ENCODE measurements at places on chromosomes 1 and 21.

DNA sequence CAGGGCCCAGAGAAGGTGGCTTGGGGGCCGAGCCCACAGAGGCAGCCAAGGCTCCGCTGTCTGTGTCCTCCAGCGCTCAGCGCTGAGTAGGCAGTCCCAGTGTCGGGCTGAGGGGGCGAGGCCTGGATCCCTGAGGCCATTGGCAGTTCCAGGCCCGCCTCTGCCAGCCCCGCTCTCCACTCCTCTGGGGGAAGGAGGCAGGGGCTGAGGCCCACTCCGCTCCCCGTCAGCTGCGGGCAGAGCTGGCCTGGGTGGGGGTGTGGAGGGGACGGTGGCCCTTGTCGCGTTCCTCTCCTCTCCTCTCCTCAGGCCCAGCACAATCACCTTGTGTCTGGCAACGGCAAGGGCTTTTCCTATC lies 132.8 kb downstream of the CASZ1 start:
- no peak for DNase-seq

GRCh38 chr1:102103646-102104045 lies 106.9 kb upstream of the OLFM3 start:
- no peak for DNase-seq

DNA sequence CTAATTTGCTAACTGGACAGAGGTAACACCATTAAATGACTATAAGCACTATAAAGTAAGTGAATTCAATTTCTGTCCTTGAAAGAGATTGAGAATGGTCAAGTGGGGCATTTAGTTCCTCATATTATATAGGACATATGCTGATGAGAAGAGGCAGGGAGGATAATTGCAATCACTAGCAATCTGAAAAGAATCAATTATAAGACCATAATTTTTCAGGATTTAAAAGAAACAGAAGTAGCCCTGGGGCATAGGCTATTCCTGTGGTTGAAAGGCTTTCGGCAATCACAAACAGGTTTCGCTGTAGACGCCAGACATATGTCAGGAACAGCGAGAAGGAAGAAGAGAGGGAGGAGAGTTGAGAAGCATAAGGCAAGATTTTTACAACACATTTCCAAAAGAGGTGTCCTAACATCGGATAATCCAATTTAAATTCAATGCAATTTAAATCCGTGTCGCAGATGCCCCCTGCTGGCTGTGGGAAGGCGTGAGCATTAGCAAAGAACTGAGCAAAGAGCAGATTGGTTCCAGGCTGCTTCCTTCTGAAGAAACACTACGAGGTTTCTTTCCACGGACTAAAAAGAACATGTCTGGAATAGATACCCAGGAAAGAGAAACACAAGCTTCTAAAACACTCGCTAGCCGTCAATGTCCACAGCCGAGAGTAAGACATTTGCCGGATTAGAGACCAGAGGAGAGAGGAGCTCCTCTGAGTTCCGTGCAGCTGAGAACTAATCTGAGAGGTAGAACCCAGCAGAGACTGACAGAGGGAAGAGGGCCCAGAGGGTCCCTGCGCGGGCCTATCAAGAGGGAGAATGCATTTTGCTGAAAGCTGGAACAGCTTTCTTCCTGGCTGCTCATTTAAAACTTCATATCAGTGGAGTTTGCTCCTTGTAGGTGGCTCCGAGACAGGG lies 27.9 kb downstream of the RGS5 start:
- DNase-seq = no peak

DNA sequence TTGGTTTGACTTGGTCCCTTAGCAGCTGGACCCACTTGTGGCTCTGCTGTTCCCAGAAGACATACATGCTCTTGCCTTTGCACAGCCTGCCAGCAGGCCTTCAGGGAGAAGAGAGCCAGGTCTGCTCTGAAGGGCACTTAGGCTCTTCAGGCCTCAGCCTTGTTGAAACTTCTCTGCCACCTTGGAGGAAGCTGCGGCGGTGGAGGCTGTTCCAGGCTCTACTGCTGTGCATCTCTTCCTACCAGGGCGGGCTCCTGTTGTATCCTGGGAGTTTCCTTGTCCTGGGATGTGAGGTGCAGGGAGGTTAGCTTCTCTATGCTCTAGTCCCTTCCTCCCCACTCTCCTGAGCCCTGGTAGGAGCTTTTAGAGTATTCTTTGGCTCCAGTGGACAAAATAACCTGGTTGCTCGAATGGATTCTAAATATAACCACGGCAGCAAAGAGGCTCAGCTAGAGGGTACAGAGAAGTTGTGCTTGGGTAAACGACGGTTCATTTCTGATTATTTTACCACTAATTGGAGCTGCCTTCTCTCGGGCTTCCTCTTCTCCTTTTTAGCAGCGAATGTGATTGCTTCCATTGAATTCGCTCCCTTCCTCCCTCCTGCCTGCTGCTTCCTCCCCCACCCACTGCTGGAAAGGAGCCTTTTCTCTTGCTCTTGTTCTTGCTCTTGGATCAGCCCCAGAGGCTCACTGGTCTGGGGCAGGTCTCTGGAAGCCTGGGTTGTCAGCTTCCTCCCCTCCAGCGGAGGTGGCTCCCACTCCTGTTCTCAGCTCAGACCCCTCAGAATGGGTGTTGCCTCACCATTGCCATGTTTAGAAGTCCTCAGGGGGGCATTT lies 126.6 kb upstream of the CACNA1E start:
- DNase-seq = no peak

DNA sequence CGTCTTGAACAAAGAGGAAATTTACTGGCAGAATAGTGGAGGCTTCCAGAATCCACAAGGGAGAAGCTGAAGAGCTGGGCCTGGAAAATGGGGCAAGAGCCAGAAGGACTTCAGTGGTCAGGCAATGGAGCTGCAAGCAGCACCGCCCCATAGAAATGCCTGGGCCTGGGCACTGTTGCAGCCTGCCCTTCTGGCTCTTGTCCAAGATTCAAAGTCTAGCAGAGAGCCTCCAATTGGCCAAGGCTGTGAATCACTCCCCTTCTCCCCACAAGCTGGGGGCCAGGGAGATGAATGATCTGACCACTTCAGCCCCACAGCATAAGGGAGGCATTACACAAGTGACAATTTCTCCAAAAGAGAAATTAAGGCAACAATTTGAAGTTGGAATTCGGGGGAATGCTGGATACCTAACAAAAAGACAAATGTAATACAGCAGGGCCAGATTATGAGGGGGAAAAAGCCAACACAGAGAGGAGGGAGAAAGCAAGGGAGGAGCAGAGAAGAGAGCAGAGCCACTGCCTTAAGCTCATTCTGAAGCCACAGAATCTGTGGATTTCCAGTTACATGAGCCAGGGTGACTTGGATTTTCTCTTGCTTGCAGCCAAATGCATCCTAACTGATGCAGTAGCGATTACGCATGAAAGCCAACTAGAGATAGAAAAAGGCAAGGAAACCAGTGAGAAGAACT lies 80.3 kb downstream of the LRIG2 start:
- DNase-seq = no peak

DNA sequence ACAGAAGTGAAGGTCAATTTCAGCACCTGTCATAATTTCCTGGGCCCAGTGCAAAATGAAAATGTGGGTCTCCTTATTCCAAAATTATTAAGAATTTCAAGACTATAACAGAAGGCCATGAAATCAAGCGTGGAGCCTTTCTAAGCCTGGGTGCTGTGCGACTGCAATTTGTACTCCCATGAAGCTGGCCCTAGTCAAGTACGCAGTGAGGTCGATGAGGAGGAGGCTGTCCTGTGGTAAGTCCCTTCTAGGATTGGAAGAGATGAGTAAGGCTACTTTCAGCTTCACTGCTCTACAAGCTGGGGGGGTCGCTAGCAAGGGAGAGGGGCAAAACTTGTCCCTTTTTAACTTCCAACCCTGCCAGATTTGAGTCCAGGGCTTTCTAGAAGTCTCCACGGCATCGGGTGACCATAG lies 410 bp upstream of the NUDC start:
- DNase-seq = no peak

DNA sequence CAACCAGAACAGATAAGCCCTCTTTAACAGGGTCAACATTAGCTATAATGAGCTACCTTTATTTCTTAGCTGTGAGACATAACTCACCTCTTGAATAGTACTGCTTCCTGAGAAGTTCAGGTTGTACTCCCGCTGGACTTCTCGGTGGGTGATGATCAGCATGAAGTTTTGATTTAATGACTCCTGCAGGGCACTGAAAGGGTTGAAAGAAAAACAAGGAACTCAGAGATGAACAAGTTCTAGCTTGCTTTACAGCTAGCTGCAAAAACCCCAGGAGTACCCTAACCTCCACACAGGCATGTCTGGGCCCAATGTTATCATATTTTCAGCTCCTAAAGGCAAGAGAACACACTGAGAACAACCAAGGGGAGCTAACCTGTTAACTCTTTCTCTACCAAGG lies 254.4 kb downstream of the FAF1 start:
- DNase-seq = no peak

- DNase-seq = no peak
Observed at GRCh38 chr1:223183268-223183862, 40.3 kb upstream of the TLR5 start.

DNA sequence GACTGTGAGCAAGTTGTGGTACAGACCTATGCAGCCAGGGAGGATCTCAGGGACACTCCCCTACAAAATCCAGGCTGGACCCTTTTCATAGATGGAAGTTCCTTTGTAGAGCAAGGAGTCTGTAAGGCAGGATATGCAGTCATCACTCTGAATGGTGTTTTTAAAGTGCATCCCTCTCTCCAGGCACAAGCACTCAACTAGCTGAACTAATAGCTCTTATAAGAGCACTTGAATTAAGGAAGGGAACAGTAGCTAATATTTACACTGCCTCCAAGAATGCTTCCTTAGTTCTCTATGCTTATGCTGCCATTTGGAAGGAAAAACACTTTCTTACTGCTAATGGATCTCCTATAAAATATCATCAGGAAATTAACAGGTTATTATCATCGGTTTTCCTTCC lies 27.0 kb upstream of the SMYD3 start:
- no peak for DNase-seq

- DNase-seq = no peak
Observed at GRCh38 chr1:200029822-200030152, 2.3 kb downstream of the NR5A2 start.

- DNase-seq = no peak
Observed at GRCh38 chr1:235102993-235103411, 25.6 kb downstream of the TOMM20 start.

DNA sequence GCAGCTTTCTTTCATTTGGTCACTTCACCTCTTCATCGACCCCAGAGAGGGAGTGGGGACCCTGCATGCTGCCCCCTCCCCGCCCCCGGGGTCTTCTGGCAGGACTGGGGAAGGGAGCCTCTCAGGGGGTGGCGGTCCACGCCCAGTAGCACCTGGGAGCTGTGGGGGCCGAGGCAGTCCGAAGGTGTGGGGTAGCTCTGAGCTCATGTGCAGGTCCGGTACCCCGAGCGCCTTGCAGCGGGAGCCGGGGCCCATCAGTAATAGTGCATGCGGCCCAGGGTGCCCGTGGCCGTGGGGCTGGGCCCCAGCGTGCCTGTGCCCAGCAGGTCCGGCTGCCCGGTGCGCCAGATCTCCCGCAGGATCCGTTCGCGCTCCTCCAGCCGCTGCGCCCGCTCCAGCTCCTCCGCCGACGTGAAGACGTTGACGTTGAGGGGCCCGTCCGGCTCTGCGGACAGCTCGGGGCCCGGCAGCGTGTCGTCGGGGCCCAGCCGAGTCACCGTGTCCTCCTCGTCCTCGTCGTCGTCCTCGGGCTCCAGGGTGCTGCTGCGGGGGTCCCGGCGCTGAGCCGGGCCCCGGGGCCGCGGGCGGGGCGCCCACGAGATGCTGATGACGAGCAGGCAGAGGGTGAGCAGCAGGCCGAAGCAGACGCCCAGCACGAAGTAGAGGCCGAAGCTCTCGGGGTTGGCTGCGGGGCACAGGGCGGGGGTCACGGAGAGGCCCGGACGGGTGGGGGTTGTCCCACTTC lies 1.2 kb downstream of the EVA1B start:
- DNase-seq = no peak

- DNase-seq = no peak
Observed at GRCh38 chr1:91201176-91201575, 179.3 kb upstream of the ZNF644 start.

DNA sequence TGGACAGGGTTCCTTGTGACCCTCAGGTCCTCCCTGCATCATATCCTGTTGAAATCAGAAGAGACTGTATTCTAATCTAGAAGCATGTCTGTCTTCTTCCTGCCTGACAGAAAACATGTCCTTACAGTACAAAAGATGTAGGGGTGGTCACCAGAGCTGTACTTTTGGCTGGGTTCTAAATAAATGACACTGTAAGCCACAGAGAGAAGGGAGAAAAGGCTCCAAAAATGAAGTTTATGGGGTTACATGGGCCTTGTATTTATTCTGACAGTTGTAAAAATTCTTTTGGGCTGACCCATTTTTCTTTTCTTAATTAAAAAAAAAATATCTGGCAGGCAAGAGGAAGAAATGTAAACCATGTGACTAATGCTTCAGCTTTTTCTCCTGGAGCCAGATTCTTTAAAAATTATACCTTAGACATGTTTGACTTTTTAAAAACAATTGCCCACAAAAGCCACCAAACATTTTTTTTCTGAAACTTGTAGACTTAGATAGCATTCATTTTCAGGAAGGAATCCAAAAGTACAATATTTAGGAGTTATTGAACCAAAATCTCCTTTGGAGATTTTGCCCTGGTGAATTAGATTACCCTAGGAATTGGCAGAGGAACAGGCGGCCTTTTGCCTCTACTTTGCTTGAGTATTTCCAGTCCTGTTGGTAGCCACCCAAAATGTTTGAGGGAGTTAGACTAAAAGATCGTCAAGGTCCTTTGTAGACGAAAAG lies 17.1 kb downstream of the RGL1 start:
- no peak for DNase-seq

DNA sequence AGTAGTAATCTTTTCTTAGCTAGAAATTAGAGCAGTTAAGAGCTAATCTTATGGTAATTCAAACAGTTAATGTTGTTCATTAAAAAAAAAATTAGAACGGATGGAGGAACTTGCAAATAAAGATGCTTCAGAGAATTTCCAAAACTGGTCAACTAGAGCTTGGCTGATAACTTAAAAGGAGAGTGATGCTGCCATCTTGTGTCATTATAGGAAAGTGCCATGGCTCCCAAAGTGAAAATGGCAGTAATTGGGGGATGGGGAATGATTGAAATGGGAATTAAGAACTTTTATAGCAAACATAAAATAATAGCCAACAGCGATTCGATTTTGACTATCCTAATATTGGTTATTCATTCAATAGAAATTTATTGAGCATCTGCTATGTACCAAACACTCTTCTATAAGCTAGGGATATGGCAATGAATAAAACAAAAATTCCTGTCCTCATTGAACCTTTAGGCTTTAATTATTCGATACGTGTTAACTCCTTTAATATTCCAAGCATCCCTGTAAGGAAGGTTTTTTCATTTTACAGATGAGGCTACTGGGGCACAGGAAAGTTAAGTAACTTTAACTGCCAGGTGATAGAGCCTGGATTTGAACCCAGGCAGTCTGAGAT lies 5.7 kb upstream of the PLPP3 start:
- no peak for DNase-seq
